ENCODE measurements at places on chromosomes 2 and 18.

- no peak for DNase-seq
These were observed 35.7 kb upstream of the KYNU start for GRCh38 chr2:142841788-142842187.

- no peak for DNase-seq
These were observed 105.5 kb downstream of the FMNL2 start for GRCh38 chr2:152440460-152440859.

DNA sequence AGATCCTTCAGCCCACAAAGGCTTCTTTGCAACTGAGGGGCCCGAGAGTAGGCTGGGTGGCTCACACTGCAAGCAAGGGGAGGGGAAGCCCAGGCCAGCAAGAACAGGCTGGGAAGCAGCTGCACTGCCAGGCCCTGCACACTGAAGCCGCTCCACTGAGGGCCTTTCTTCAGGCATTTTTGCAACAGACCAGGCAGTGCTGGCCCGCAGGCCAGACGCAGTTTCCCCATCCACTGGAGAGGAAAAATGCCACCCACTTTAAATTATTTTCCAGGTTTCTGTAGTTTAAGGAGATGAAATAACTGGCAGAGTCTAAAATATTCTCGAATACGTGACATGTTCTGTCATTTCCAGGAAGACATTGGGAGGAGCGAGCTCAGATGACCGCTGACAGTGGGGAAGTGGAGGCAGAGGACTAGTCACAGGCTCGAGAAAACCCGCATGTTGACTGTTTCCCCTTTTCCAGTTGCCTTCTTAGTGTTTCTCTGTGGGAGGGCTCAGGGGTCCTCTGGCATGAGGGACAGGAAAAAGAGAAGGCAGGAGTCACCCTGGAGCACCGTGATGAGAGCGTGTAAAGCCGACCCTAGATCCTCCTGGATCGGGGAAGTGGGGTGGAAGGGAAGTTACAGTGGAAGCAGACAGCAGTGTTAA, 53.3 kb upstream of the B3GNT7 start:
- no peak for DNase-seq

DNA sequence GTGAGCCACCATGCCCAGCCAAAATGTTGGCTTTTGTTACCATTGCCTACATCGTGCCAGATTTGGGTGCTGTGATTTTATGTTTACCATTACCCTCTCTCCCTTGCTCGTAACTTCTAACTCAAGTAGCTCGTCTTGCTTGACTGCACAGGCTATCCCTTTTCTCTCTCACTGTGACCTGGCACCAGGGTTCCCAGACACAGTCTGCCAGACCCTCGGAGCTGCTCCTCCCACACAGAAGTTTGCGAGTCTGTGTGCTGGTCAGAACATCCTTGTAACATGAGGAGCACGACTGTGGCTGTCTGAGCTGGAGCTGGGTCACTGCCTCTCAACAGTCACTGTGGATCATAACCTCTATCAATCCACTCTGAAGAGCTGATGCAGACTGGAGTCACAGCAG, 152.5 kb upstream of the ACKR3 start:
- DNase-seq, result no peak

DNA sequence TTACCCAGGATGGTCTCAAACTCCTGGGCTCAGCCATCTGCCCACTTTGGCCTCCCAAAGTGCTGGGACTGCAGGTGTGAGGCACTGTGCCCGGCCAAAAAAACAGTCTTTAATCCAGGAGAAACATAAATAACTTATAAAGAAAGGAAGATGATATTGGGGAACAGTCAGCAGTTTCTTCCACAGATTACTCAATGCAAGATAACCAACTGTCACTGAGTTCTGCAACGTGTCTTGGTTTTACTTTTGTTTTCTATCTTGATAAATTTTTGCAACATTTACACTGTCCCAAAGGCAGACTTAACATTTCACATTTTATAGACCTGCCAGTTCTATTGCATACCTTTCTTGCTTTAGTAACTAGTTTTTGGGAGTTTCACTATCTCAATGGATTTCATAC, 71.1 kb downstream of the ANKRD44 start:
- DNase-seq, result no peak

DNA sequence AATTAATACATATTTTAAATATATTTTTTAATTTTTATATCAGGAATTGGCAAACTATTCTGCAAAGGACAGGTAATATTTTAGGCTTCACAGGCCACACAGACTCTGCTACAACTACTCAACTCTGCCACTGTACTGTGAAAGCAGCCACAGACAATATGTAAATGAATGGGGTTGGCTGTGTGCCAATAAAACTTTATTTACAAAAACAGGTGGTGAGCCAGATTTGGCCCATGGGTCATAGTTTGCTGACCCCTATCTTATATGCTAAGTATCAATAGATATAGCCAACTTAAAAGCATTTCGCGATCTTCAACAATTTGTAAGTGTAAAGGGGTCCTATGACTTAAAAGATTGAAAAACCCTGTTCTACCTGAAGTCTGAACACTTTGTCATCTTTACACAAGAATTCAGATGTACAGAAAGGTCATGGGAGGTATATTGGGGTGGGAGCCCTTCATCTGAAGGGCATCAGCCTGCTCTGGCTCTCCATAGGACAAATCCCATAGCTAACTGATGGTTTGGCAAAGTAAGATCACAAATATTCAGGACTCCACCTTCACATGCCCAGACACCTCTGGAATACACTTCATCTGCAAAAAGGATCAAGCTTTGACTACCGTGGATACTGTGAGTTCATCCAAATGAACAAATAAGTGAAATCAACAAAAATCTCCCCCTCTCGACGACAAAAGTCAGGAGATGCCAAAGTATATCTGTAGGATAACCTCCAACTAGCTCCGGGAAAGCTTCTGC, 65.9 kb downstream of the C1D start:
- DNase-seq, result no peak

- DNase-seq, result no peak
These were observed 686 bp upstream of the RGPD8 start for GRCh38 chr2:112433932-112434730.

- no peak for DNase-seq
These were observed 38.2 kb downstream of the LCT start for GRCh38 chr2:135798762-135799161.

Data from fibroblast of skin of right quadriceps (primary cell).